ENCODE measurements at places on chromosomes 4 and X.

GRCh38 chr4:83604321-83604720, 68.4 kb downstream of the GPAT3 start:
- DNase-seq, result no peak

GRCh38 chr4:176309772-176310171, 10.0 kb upstream of the SPCS3 start:
- no peak for DNase-seq

GRCh38 chrX:15560924-15561323, 39.8 kb downstream of the ACE2 start:
- no peak for DNase-seq

DNA sequence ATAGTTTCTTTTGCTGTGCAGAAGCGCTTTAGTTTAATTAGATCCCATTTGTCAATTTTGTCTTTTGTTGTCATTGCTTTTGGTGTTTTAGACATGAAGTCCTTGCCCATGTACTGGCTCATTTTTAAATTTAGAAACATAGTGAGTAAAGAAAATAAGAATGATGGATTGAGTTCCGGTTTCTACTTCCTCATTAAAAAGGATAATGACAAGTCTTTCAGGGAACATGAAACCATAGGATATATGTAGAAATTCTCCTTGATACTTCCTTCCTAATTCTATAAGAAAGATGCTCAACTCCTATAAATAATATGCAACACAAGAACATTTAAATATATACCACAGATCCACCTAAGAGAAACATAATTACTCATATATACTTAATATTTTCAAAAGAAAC, 240.9 kb downstream of the BANK1 start:
- DNase-seq, result no peak

DNA sequence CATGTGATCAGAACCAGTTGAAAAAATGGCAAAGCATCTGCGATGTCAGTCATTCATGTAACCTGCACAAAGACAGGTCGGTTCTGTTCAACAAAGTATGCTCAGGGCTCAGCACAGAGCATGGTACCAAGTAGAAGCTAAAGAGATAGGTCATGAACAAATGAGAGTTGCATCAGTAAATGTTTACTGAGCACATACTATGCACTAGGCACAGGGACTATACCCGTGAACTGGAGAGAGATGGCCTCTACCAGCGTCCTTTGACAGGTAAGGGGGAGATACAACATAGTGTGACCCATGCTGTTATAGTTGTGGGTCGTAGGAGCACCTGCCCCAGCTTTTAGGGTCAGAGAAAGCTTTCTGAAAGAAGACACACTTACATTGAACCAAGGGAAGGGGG, 46.7 kb downstream of the PHKA2 start:
- DNase-seq, result no peak

DNA sequence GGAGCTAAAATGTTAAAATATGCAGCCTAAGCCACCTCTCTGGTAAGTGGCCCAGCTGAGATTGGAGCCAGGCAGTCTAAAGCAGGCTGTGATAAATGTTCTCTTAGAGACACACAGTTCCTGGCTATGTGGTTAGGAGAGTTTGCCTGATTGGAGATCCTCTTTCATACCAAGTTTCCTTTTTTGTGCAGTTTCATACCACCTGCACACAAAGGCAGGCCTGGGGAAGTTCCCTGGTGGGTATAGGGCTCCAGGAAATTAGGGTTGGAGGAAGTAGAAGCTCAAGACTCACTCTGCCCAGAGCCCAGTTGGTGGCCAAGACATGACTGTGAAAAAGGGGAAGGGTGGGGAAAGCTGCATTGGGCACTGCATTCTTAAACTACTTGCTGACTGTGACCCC, 16.9 kb downstream of the CYBB start:
- no peak for DNase-seq

DNA sequence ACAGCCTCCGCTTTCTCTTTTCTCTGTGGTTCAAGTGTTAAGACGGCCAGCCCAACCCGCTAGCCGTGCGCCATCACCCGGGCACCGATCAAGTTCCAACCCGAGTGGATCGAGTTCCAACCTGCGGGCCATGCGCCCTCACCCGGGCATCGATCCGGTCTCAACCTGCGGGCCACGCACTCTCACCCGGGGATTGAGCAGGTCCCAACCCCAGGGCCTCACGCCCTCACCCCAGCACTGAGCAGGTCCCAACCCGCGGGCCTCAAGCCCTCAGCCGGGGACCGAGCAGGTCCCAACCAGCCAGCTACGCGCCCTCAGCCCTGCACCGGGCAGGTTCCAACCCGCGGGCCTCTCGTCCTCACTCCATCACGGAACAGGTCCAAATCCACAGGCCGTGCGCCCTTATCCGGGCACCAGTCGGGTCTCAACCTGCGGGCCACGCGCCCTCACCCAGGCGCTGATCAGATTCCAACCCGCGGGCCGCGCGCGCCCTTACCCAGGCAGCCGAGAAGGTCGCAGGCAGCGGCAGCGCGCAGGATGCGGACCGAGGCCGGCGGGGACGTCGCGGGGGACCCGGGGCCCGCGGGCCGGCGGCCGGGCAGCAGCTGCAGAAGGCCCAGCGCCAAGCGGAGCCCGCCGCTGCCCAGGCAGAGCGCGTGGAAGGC, 443 bp downstream of the GPR143 start:
- DNase-seq, result no peak
